Daoy (cell line): ENCODE measurements at places on chromosomes 5 and 9. TPM values are rescaled to one million over a fixed set of nuclear protein-coding genes. Genes with fewer than 3 reads are reported as not detected.

Gene PPIC
- total RNA-seq: 39.4 and 43.2 TPM in 2 replicates

Gene PCDHGA6
- total RNA-seq: 0.24 and 0.46 TPM in 2 replicates

Gene IL5
- not detected in 2 replicates for total RNA-seq

Gene PCDHA1
- total RNA-seq: 0.42 and 1.2 TPM in 2 replicates

Gene TMEM252
- not detected in 2 replicates for total RNA-seq

DNA sequence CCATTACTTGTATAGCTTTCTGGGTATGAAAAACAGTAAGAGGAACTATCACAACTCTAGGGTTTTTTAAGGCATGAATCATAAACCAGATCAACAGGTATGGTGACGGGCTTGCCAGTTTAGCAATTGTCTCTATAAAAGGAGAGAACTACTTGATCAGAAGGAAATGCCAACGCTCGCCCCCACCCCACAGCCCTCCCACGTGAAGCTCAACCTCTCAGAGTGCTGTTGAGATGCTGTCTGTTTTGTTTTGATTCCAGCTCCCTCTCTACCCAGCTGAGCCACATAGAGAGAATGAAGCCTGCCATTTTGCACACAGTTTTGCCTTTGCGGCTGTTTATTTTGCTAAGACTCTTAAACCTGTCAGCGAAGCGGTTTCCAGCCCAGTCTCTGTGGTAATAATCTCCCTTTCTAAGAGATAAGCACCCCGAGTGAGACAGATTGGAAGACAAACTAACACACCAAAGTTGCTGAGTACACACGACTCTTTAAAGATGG, 257.9 kb upstream of the ANKRD55 start:
- DNase-seq: peak; percentile 55

DNA sequence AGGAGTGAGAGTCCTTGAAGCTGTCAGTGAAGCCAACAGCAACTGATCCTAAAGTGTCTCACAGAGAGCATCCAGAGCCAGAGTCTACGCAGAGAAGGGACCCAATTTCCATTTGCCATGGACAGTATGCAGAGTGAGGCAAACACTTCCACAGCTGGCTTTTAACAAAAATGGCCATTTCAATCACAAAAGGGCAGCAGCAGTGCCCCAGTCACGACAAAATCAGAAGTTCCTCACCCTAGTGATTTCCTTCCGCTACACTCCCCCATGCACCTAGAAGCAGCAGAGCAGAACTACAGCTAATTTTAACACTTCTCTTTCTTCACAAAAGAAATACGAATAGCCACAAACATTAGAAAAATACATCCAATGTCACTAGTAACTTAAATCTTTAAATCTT, 27.9 kb downstream of the FBXW11 start:
- DNase-seq: no peak

DNA sequence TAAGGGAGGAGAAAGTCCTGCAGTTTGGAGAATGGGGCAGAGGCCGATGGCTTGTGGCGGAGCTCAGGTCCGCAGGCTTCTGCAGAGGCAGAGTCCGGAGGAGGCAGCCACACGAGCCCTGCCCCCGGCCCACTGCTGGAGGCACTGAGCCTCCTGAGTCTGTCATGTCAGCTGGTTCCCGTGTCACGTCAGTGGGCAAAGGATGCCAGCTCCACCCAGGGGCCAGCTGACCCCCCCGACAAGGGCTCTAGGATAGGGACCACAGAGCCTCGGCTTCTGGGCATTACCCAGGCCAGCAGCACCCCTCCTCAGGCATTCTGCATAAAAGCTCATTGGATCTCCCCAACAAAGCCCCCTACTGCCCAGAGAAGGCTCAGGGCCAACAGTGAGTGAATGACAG, 8.5 kb downstream of the SH3PXD2B start:
- no peak for DNase-seq

GRCh38 chr9:76321195-76321828, 72.9 kb downstream of the RFK start:
- peak; percentile 81 for DNase-seq

- DNase-seq: peak; percentile 96
Measured at GRCh38 chr5:179821298-179822058, 773 bp downstream of the SQSTM1 start.

DNA sequence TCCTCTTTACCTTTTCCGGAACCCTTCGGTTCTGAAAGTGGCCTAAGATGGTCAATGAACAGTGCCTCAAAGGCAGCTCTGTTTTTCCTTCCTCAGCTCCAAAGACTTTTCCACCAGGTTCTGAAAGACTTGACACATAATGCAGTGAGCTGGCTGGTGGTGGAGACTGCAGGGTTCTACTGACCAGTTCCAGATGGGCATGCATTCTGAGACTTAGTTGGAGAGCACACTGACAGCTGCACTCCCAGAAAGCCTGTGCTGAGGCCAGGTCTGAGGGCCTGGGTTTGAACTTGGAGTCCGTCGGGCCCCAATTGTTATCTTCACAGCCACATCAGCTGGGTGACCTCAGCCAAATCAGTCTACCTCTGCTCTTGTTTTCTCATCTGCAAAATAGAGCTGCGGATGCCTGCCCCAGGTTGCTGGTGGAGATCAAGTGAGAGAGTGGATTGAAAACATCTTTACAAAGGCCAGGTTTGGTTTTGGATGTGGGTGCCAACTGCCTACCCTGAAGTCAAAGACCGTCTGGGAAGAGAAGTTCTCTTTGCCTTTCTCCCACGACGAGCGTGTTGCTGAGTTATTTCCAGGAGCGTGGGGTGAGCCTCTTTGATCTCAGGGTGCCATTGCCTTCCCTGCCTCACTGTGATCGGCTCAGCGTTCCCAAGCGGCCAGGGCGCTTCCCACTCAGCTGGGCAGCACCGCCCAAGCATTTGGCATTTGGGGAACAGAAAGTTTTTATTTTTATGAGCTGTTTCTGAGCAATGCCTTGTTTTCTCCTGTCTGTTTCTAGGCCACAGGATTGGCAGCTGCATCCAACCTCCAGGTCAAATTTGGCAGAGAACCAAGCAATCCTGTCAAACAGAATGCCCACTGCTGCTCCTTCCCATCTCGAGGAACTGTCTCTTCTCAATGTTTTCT, 54.9 kb downstream of the RAD23B start:
- no peak for DNase-seq

DNA sequence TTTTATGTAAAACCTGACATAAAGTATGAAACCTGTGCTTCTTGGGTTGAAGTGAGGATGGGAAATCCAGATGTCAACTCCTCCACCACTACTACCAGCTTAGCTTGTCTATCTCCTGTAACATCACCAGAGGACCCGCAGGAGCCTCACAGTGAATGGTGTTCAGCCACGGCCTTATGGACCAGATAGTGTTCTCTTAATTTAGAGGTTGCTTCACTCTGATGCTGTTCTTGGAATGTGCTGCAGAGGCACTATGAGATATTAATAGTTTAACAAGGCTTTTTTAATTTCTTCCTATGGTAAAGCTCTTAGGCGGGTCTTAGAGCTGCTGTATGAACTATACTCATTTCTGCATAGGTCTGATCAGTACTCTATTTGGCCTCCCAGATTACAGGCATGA, 27.9 kb downstream of the NFX1 start:
- no peak for DNase-seq

- no peak for DNase-seq
Measured at GRCh38 chr5:126562823-126563222, 32.2 kb downstream of the ALDH7A1 start.

GRCh38 chr5:56170557-56170956, 62.6 kb downstream of the ANKRD55 start:
- DNase-seq: peak; percentile 91

DNA sequence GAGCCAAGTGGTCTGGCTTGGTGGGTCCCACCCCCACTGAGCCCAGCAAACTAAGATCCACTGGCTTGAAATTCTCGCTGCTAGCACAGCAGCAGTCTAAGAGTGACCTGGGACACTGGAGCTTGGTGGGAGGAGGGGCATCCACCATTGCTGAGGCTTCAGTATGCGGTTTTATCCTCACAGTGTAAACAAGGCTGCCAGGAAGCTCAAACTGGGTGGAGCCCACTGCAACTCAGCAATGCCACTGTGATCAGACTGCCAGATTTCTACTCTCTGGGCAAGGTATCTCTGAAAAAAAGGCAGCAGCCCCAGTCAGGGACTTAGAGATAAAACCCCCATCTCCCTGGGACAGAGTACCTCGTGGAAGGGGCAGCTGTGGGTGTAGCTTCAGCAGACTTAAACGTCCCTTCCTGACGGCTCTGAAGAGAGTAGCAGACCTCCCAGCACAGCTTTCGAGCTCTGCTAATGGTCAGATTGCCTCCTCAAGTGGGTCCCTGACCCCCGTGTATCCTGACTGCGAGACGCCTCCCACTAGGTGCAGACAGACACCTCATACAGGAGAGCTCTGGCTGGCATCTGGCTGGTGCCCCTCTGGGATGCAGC, 18.2 kb upstream of the STK32A start:
- peak; percentile 67 for DNase-seq

DNA sequence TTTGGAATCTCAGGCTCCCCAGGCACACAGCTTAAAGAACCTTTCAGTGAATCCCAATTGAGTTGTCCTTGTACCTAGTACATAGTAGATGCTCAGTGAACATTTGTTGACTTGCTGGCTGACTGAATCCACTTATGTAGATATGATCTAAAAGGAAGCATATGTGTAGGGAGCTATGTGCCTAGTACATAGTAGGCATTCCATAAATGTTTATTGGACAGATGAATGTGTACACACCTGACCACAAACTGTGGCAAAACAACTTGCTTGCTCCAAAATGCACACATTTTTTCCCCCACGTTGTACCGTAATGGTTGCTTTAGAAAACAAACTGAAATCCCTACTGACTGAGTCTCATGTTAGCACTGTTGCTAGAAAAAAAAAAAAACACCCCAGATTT, 80.2 kb upstream of the IL12B start:
- DNase-seq: no peak

- DNase-seq: no peak
Measured at GRCh38 chr5:10862085-10862484, 101.1 kb upstream of the DAP start.

GRCh38 chr5:79842991-79843390, 148.1 kb downstream of the MTX3 start:
- no peak for DNase-seq
